ENCODE measurements at places on chromosomes 5 and 9. TPM values are rescaled to one million over a fixed set of nuclear protein-coding genes. Genes with fewer than 3 reads are reported as not detected.

PIP5K1B gene
- polyA plus RNA-seq, result 2.5 TPM

FST gene
- 2.4 TPM for polyA plus RNA-seq

GAPVD1 gene
- 10.5 TPM for polyA plus RNA-seq

GBGT1 gene
- 2.9 TPM for polyA plus RNA-seq

DNA sequence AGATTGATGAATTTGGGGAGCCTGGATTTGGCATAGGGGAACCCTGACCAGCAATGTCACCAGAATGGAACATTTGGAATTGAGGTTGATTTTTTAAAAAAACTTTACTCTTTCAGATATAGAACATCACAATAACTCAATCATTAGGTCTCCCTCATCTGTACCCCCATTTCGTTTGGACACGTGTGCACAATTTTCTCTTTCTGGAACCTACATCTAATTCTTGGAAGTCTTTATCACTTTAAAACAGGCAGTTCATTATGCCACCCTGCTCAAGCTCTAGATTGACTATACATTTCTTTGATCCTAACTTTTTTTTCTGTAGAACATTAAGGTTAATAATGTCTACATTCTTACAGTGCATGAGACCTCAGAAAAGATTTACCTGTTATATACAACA lies 3.7 kb upstream of the SSBP2 start:
- DNase-seq, result no peak

DNA sequence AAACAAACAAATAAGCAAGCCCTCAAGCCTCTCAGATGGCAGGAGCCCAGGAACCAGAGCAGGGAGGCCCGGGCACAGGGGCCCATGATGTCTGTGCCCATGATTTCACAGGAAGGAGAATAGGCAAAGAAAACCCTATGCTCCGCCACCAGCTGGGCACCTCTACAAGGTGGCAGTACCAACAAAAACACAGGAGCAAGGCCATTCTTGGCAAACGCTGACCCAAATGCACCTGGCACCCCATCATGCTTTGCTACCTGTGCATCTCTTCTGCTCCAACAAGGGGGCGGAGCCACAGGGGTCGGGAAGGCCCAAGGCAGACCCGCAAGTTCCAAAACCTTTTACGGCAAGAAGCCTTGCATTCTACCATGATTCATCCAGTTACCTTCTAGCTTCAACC lies 3.1 kb downstream of the BRD3 start:
- DNase-seq, result no peak

MCIDAS gene
- not detected for polyA plus RNA-seq

GRCh38 chr5:78889369-78890140 lies 95.6 kb downstream of the ARSB start:
- DNase-seq, result no peak

PCDHB3 gene
- 0.31 TPM for polyA plus RNA-seq

ARID3C gene
- polyA plus RNA-seq, result not detected

PDGFRB gene
- polyA plus RNA-seq, result 14.6 TPM

GRCh38 chr9:107881626-107882300 lies 392.2 kb upstream of the KLF4 start:
- no peak for DNase-seq

SPATA31E1 gene
- not detected for polyA plus RNA-seq

CDX1 gene
- polyA plus RNA-seq, result 0.08 TPM

- no peak for DNase-seq
These were observed 296.6 kb downstream of the MED10 start for GRCh38 chr5:6081727-6082210.

PDE8B gene
- polyA plus RNA-seq, result 0.30 TPM

- DNase-seq, result no peak
These were observed 617 bp upstream of the FPGS start for GRCh38 chr9:127801955-127802575.

DNA sequence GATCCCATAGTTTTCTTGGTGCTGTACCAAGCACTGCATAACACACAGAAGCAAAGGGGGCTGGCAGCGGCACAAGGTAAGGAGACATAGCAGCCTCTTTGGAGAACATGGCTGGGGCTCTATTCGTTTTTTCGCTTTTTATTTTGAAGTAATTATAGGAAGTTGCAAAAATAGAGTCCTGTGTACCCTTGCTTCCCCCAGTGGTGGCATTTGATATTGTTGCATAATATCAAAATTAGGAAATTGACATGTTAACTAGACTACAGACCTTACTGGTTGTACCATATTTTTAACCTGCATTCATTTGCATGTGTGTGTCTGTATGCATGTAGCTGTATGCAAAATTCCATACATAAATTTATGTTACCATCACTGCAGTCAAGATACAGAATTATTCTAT lies 6.6 kb upstream of the UBQLN1 start:
- no peak for DNase-seq

GRCh38 chr5:179180061-179180610 lies 120.0 kb downstream of the ZNF354C start:
- no peak for DNase-seq

DNA sequence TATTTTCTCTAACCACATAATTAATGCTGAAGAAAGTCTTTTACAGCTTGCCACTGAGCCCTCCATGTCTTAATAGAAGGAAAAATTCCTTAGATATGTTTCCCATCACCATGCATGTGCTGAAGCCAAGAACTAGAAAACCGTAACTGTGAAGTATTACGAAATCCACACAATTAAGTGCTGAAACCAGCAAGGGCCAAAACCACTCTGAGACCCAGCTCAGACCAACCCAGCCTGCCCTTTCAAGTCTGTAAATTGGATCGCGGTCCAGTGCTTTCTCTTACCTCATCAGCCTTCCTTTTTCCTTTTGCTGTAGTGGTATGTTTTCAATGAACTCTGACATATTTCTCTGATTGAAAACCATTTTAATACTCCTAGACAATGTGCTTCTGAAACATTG lies 26.3 kb downstream of the SEMA5A start:
- DNase-seq, result peak; percentile 68

PTGDS gene
- 29.9 TPM for polyA plus RNA-seq

CEL gene
- polyA plus RNA-seq, result 0.10 TPM

GRCh38 chr5:107012371-107012770 lies 658.4 kb downstream of the EFNA5 start:
- no peak for DNase-seq

SLC25A2 gene
- polyA plus RNA-seq, result not detected

- peak; percentile 92 for DNase-seq
These were observed 113.0 kb downstream of the KLHL3 start for GRCh38 chr5:137622850-137623249.

- DNase-seq, result no peak
These were observed 146.4 kb upstream of the ZNF366 start for GRCh38 chr5:72653586-72653985.

PCDHGA10 gene
- polyA plus RNA-seq, result 0.27 TPM

DNA sequence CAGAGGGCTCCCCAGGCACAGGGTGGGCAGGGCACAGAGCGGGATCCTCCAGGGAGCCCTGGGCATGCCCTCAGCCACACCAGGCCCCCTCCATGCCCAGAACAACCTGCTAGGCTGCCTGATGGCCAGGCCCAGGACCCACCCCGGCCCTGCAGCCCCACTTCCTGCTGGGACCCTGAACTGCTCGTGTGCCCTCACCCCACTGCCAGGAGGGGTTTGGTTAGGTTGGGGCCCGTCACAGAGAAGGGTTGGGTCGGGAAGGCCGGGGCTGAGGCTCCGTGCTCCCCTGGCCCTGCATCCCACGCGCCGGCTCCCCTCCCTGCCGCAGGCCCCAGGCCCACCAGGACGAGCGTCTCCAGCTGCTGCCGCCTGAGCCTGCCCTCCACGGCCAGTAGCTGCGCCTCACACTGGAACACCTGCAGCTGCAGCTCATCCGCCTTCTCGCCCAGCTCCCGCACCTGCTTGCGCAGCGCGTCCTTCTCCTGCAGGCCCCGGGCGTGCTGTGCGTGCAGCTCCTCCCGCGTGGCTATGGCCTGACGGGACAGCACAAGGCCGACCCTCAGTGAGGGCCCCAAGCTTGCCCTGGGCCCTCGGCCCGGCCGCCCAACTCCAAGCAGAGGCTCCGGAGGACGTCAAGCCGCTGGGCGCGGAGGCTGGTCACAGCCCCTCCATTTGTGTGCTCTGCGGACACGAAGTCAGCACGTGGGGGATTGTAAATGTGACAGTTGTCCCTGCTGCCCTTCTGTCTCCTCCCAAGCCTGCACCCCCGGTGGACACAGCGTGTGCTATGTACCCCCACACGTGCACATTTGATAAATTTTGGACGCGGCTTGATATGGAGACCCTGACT lies 4.0 kb upstream of the DNLZ start:
- DNase-seq, result no peak

DNA sequence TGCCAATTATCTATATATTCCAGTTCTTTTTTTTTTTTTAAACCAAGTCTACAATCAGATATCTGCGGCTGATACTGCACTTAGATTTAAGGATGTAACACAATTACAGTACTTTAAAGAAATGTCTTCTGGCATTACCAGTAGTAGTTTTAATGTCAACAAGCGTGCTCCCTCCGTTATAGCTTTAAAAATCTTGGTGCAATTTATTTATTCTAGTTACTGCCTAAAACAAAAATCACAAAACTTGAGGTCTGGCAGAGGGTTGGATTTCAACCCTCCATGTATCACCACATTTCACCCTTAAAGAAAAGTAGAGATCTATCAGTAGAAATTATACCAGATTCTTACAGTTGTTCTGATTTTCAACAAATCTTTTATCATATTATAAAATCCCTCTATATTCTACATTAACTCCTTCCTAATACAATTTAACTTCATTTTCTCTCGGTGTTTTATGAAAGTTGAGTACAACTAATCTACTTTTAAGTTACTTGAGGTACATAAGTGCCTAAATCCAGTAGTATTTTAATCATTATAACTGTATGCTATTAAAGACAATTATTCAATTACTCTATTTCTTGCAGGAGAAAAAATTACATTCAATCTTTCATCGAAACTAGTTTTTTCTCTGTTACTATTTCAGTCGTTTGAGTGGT lies 2.0 kb upstream of the RICTOR start:
- no peak for DNase-seq

PDE4D gene
- 46.3 TPM for polyA plus RNA-seq

N4BP3 gene
- polyA plus RNA-seq, result 2.2 TPM

- DNase-seq, result peak; percentile 92
These were observed 87.2 kb downstream of the LMNB1 start for GRCh38 chr5:126864042-126864688.

TPPP gene
- 1.8 TPM for polyA plus RNA-seq

GRCh38 chr9:4117835-4118610 lies 181.8 kb downstream of the GLIS3 start:
- no peak for DNase-seq

CCL28 gene
- 0.06 TPM for polyA plus RNA-seq

- DNase-seq, result no peak
These were observed 104.1 kb upstream of the SPRY4 start for GRCh38 chr5:142428773-142429473.

DNA sequence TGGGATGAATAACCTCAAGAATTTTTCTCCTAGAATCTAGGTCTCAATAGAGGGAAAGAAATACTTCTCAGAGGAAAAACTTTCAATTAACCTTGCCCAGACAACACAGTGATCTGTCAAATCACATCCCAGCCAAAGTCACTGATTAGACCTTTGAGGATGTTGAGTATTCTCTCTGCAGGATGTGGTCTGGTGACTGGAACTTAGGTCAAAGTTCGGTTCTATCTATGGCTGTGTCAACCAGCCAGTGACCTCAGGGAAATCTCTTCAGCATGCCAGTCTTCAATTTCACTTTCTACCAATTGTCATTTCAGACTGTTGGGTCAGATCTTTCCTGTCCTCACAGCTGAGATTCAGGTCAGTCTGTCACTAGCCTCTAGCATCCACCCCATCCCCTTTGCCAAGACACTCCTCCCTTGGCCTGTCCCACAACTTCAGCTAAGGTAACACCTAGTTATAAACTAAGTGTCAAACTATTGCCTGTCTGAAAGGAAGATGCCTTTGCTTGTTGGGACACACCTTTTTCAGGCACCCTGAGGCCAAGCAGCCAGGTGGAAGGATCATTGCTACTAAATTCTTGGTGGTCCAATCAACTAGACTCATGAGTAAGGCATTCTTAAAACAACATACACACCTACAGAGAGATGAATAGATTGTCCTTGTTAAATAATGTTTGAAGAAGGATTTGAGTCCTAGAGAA lies 156.3 kb upstream of the FST start:
- DNase-seq, result no peak

CCL27 gene
- polyA plus RNA-seq, result 0.14 TPM

DNA sequence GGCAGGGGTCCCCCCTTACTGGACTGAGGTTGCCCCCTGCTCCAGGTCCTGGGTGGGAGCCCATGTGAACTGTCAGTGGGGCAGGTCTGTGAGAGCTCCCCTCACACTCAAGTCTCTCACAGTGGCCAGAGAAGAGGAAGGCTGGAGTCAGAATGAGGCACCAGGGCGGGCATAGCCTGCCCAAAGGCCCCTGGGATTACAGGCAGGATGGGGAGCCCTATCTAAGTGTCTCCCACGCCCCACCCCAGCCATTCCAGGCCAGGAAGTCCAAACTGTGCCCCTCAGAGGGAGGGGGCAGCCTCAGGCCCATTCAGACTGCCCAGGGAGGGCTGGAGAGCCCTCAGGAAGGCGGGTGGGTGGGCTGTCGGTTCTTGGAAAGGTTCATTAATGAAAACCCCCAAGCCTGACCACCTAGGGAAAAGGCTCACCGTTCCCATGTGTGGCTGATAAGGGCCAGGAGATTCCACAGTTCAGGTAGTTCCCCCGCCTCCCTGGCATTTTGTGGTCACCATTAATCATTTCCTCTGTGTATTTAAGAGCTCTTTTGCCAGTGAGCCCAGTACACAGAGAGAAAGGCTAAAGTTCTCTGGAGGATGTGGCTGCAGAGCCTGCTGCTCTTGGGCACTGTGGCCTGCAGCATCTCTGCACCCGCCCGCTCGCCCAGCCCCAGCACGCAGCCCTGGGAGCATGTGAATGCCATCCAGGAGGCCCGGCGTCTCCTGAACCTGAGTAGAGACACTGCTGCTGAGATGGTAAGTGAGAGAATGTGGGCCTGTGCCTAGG lies at the start of gene CSF2:
CSF2 (plus strand) TSS at position 559 of the 783 bp plus-strand sequence; CDS start at position 594, 35 bp downstream.
- DNase-seq, result peak; percentile 28

DNA sequence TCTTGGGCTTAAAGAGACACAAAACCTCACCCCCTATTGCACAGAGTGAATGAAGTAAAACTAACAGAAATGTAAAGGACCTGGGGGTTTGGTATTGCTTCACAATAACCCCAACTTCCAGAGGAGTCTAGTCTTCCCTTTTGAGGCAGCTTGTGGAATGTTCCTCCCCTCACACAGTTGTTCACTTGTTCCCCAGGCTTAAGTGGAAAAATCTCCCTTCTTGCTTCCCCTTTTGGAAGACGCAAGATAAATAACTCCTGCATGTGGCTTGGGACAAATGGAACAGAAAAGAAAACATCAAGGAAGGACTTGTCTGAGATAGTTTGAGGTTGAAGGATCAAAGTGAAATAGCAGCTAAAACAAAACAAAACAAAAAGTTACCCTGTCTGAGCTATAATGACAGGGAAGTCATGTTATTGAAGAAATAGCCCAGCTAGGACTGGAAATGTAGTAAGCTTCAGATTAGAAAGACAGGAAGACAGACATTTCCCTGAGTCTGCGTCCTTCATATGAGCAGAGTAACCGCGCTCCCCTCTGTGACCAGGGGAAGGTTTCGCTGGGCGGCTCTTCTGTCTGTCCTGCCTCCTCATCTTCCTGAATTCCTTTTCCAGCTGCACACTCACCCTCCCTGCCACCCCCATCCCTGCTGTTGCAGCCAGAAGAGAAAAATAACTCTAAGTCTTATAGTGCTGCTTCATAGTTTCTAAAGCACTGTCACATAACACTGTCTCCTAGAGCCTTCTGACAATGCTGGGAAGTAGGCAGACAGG lies 8.8 kb downstream of the SPARC start:
- no peak for DNase-seq

- no peak for DNase-seq
These were observed 246.9 kb upstream of the GAS1 start for GRCh38 chr9:87193925-87194868.
